ENCODE measurements at places on chromosomes 13 and 19. TPM values are rescaled to one million over a fixed set of nuclear protein-coding genes. Genes with fewer than 3 reads are reported as not detected.

The DAND5 gene
- total RNA-seq: not detected

DNA sequence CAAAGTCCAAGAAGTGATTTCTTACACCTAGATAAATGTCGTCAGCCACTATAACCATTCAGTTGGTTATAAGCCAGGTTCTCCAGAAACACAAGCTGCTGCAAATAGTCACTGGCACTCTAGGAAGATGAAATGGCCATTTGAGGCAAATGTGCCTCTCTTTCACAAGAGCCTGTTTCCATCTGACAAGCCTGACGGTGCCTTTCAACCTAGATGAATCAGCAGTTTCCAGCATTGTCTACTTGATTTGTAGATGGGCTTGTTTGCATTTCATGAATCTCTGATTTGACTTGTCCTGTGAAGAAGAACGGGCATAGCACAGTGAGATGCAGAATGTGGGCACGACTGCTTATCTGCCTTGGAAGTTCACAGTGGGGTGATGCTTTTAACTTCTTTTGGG lies 327.2 kb downstream of the LMO7 start:
- no peak for DNase-seq

- DNase-seq: no peak
Measured at GRCh38 chr13:74794147-74794546, 659.9 kb upstream of the KLF12 start.

The PLA2G4C gene
- 13.7 TPM for total RNA-seq

- no peak for DNase-seq
Measured at GRCh38 chr13:105904034-105904742, 631.3 kb downstream of the EFNB2 start.

The KLK14 gene
- not detected for total RNA-seq

GRCh38 chr19:29805031-29805965 lies 6.5 kb upstream of the CCNE1 start:
- no peak for DNase-seq

The TEX29 gene
- not detected for total RNA-seq

DNA sequence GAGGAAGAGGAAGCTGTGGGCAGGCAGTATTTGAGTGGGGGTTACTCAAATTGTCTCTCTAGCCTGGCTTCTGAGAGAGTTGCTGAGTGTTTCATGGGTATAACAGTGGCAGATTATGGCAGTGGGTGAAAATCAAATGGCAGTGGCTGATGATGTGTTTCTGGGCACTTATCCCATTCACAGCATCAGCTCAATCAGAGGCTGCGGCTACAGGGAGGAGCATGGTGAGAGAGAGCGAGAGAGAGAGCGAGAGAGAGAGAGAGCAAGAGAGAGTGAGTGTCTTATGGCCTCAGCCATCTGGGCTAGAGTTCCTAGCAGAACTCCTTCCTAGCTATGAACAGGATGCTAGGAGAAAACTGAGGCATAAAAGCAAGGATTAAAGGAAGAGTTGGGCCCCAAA lies 178.9 kb downstream of the OLFM4 start:
- DNase-seq: no peak

The SBSN gene
- not detected for total RNA-seq

GRCh38 chr13:30735025-30735871 lies at the start of gene ALOX5AP:
Gene ALOX5AP, plus strand, starts transcription at chr13:30735543. Its CDS starts 63 bp downstream, at chr13:30735606.
- no peak for DNase-seq

The GGN gene
- 0.51 TPM for total RNA-seq

DNA sequence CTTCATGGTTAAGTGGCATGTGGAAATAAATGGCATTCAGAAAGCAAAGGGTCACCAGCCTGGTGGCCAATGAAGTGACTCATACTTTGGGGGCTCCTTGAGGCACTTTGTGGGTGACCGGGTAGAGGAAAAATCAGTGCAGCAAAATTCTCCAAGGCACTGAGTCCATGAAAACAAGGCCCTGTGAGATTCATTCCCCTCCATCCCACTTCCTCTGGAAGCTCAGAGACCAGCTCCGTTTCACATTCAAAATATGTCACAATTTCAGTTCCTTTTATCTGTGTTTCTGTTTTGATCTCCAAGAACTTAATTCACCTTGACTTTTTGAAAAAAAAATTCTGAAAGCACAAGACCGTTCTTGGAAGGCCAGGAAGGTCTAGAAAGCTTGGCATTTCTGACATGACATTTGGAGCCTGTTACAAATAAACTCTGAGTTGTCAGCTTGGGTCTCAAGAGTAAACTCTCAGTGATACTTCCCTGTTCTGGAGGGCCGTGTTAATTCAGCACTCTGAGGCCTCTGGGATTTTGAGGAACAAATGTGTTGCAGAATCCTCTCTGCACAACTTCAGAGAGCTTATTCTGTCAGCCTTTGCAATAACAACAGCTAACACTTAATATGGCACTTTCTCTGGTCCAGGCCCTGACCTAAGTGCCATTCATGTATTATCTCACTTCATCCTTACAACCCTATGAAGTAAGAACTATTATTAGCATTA lies 6.8 kb downstream of the CYSLTR2 start:
- no peak for DNase-seq

DNA sequence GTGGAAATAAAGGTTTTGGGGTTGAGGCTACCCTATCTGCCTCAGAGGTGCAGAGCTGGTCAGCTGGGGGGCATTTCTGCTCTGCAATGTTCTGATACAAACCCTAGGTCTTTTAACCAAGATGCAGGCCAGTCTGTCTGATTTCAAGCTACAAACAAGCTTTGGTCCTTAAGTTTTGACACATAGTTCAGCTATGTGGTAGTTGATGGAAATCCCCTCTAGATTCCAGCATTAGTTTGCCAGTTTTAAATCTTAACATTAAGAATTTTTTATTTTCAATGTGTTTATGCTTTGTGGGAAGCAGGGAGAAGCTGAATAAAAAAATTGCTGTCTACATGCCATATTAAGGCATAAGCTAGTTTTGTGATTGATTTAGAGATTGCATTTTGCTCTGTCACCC lies 225.7 kb downstream of the LMO7 start:
- DNase-seq: no peak

The ASPDH gene
- not detected for total RNA-seq

DNA sequence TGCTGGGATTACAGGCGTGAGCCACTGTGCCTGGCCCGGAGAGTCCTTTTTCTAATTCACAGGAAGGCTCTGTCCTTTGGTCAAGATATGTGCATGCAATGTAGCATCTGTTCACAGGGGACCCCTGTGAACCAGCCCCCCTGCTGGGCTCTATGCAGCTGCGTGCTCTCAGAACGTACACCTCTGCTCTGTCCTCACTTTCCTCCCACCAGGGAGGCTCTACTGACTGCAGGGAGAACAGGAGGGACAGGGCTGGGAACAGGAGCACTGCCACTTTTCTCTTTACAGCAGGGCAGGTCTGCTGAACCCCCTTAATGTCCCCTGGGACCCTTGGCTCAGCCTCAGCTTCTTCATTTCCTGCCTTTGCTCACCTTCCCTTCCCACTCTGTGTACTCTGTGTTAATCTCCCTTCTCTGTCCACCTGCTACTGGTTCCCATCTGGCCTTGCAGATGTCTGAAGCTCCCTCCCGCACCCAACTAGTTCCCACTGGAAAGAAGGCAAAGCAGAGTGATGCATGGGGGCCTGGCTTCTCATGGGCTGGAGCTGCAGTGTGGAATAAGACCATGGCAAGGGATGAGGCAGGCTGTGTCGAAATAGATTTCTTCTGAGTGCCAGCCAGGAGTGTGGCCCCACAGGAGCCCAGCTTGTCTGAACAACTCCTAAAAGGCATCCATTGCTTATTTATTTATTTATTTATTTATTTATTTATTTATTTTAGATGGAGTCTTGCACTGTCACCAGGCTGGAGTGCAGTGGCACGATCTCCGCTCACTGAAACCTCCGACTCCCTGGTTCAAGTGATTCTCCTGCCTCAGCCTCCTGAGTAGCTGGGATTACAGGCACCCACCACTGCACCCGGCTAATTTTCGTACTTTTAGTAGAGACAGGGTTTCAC lies 7.2 kb downstream of the ADGRE2 start:
- no peak for DNase-seq

DNA sequence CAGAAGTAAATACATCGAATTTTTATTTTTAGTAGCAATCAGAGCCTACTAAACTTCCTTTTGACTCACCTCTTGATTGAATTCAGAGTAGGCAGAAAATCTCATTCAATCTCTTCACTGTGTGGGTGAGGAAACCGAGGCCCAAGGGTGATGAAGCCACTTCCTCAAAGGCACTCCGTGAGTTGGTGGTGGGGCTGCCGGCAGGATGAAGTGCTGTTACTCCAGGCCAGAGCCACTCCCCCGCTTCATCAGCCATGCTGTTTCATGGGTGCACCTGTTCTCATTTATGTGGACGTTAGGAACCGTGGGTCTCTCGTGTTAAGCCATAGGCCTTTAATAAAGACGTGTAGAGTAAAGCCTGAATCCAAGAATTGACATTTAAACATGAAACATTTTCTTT lies 13.2 kb downstream of the ING1 start:
- no peak for DNase-seq

- DNase-seq: peak; percentile 78
Measured at GRCh38 chr19:34502582-34503411, 21.2 kb downstream of the WTIP start.

DNA sequence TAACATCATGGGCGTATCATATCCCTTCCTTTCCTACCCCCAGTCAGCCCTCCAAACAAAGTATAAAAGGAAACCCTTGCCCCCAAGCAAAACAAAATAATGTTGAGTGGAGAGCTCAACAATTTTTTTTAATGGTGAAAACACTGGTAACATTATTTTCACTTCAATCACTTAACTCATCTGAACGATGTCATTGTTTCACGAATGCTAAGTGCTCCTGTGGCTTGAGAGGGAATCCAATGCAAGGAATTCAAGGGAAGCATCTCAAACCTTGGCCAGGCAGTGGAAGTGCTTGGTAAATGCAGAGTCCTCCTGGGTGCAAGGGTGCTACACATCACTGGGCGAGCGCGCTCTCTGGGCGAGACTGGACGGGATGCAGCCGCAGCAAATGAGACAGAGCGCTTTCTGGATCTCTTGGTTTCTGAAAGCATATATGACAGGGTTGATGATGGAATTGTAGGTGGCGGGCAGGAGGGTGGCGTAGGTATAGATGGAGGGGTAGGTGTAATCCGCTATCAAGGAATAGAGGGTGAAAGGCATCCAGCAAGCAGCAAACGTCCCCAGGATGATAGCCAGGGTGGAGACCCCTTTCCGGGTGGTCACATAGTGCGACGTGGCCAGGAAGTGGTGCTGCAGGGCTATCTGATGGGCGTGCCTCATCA lies 2.0 kb downstream of the GPR12 start:
- DNase-seq: no peak

- no peak for DNase-seq
Measured at GRCh38 chr19:15126131-15126910, 19.1 kb downstream of the SYDE1 start.

- DNase-seq: no peak
Measured at GRCh38 chr19:32687681-32688080, 3.9 kb upstream of the NUDT19 start.

The LHB gene
- total RNA-seq: not detected

GRCh38 chr19:30890033-30890432 lies 459.2 kb downstream of the TSHZ3 start:
- no peak for DNase-seq

The MAB21L1 gene
- total RNA-seq: 0.46 TPM

DNA sequence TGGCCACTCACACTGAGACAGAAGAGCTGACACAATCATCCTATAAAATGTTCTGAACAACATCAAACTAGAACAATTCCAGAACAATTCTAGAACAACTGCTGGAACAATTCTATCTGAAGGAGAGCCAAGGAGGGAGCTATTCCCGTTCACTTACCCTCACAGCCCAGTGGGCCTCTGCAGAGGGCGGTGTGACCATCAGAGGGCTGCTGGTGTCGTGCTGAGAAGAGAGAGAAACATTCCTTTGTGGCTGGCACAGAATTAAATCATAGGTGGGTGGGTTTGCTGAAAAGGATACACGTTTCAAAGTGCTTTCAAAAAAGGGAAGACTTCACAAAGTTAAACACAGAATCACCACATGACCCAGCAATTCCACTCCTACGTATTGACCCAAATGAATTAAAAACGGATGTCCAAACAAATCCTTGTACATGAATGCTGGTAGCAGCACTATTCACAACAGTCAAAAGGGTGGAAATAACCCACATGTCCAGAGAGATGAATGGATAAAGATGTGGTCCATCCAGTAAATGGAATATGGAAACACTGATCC lies 34.9 kb downstream of the EPS15L1 start:
- DNase-seq: no peak

GRCh38 chr13:27341616-27342015 lies 71.0 kb downstream of the RASL11A start:
- no peak for DNase-seq

- peak; percentile 89 for DNase-seq
Measured at GRCh38 chr13:50080911-50081678, 65.9 kb downstream of the KCNRG start.

DNA sequence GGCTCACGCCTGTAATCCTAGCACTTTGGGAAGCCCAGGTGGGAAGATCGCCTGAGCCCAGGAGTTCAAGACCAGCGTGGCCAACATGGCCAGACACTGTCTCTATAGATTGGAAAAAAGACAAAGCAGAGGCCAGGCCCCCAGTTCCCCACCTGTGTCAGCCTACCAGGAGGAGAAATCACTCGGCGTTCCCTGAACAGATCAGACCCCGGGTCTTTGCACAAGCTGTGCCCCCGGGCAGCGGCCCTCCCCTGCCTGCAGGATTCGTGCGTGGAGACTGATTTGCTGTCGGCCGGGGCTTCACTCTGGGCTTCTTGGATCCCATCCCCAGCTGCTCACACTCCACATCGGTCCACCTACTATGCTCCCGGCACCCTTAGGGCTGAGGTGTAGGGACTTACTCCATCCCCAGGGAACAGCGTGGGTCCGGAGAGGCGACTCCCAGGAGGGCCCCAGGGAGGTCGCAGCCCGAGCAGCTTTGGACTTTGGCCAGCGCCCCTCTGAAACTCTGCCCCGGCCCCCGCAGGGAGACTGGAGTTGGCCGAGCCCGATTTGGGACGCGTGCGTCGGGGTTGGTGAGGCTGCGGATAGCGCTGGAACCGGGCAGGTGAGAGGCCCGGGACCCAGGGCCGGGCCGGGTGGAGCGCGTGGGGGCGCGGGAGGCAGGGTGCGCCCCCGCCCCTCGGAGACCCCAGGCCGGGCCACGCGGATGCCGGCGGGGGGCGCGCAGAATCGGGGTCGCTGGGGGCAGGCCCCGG lies 515 bp upstream of the EFNA2 start:
- DNase-seq: no peak

GRCh38 chr19:7670150-7670783 lies 1.4 kb downstream of the RETN start:
- no peak for DNase-seq

The SIAH3 gene
- total RNA-seq: 0.05 TPM

The SMIM44 gene
- not detected for total RNA-seq

GRCh38 chr13:25180775-25181537 lies 8.9 kb upstream of the AMER2 start:
- no peak for DNase-seq

GRCh38 chr19:38492181-38492813 lies 58.8 kb downstream of the RYR1 start:
- DNase-seq: no peak

The TPM4 gene
- 1,050 TPM for total RNA-seq

The CPB2 gene
- total RNA-seq: not detected

- no peak for DNase-seq
Measured at GRCh38 chr19:14051980-14052379, 9.9 kb downstream of the PALM3 start.

The OR10H3 gene
- total RNA-seq: not detected

The GSX1 gene
- total RNA-seq: not detected

- no peak for DNase-seq
Measured at GRCh38 chr19:38015761-38016160, 108.8 kb downstream of the SIPA1L3 start.

- no peak for DNase-seq
Measured at GRCh38 chr13:105627270-105627669, 908.2 kb downstream of the EFNB2 start.

The ZBTB32 gene
- not detected for total RNA-seq

Data from posterior vena cava (tissue), 2 donors.